ENCODE measurements at places on chromosomes 11 and 22.

- no peak for DNase-seq
These were observed 1945.3 kb upstream of the RAG2 start for GRCh38 chr11:38543311-38543710.

GRCh38 chr11:122248939-122249338 lies 132.9 kb upstream of the BLID start:
- DNase-seq = no peak

DNA sequence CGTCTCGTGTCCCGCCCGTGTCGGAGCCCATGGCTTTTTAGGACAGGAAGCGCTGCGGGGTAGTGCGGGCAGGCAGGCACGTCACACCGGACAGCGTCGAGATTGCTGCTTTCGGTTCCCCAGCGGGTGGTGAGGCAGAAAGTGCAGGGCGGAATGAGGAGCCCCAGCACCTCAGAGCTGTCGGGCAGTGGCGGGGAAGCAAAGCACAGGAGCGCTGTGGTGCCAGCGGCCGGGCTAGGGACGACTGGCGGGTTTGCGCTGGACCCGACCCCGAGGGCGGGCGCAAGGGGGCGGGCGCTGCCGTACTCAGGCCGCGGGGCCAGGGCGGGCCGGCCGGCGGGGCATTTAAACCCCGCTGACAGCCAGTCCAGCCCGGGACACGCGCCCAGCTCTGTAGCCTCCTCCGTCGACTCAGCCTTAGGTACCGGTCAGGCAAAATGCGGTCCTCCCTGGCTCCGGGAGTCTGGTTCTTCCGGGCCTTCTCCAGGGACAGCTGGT lies at the start of gene SLC37A2:
Gene SLC37A2, plus strand, starts transcription at position 375 of the 498 bp plus-strand sequence. Its CDS starts 63 bp downstream, at position 438.
- no peak for DNase-seq

DNA sequence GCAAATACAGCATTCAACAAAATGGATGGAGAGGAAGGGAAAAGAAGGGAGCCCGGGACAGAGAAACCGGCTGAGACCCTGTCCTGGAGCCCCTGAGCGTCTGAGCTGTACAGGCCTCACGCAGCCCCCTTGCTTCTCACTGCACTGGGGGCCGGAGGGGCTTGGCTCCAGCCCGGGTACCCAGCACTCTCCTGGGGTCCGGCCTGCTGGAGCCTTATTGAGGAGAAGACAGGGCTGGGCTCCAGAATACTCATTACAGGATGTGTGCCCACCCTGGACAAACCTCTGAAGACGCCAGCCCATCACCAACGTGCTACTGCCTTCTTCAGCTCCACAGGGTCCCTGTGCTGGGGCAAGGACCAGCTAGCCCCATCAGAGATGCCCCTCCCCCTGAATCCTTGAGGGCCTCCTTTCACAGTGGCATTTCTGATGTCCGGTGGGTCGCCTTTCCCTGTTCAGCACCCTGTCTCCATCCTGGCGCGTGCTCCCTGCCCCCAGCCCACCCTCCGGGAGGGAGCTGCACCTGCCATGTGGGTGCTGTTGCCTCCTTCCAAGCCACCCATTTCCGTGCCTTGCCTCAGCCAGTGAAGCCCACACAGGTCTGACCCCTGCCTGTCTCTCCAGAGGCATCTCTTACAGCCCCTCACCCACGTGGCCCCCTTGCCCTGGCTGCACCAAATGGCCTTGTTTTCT lies 14.6 kb upstream of the SUN2 start:
- DNase-seq = no peak

DNA sequence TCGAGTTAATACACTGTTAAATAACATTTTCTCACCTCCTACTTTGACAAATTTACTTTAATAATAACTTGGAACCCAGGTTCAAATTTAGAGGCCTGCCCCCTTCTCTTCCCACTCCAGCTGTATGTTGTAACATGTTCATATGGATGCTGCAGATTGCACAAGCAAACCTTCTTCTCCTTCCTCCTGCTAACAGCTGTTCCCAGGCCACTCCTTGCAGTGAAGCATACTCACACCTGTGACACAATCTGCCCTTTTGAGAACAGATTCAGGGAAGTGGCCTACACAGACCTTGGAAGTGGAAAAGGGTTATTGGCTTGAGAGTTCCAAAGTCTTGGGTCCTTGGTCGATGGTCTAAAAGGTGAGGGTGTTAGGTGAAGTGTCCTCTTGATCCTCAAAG lies 131.9 kb downstream of the TEAD1 start:
- no peak for DNase-seq

GRCh38 chr11:110376711-110377324 lies 52.9 kb upstream of the FDX1 start:
- DNase-seq = peak; percentile 70

DNA sequence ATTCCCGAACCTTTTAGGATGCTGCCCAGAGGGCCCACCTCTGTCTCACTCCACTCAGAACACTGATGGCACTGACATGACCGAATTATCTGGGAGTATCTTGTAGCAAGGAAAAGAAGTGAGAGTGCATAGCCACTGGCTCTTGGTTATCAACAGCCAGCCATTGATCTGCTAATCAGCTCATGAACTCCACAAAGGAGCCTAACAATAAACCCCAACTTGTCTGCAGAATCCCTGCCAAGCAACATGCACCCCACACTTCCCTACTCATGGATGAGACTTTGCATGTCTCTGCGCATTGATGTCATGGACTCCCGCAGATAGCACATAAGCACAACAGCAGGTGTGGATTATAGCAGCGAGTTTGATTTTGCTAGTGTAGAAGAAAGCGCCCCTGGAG lies 1538.9 kb upstream of the RAG2 start:
- DNase-seq = no peak

GRCh38 chr11:118914987-118915386 lies 10.7 kb downstream of the BCL9L start:
- DNase-seq = no peak

DNA sequence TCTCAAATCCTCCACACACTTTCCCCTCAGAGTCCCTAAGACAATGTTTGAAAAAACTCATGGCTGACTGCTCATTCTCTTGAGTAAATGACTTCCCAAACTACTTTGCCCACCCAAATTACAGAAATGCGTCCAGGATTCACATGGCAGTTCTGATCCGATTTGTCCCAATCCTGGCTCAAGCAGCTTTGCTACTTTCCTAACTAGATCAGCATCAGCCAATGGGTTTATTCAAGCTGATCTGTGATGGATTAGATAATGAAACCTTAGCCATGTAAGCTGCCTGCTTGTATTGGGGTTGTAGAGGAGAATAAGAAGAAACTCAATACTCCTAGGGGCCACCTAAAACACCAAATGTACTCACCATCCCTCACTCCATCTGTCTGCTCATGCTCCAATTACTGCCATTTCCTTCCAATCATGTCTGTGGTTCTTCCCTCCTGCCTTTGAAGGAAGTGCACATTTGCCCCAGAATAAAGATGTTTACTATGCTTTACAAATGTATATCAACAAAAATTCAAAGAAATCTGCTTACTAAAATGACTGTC lies 6.9 kb downstream of the RBFOX2 start:
- no peak for DNase-seq

DNA sequence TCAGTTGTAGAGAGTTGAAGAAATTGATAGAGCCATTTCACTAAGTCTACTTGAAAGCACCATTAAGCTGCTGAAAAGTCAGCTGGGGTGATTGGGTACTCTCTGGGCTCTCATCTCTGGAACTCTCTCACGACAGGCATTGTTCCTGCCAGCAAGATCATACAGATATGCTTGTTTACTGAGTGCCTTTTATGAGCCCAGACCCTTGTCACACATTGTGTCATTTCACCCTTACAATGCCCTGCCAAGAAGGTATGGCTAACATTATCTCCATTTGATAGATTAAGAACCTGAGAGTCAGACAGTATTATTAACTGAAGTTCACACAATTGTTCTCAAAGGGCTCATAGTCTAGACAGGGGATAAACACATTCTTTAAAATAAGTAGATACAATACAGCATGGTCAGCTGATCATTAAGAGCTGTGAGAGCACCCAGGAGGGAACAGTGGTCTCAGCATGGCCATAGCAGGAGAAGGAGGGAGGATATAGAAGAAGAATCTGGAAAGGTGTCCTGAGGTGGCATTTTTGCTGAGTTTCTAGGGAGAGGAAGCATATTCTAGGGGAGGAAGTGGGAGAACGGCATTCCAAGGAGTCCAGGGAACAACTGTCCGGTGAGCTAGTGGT lies 580.5 kb downstream of the INSC start:
- DNase-seq = no peak

DNA sequence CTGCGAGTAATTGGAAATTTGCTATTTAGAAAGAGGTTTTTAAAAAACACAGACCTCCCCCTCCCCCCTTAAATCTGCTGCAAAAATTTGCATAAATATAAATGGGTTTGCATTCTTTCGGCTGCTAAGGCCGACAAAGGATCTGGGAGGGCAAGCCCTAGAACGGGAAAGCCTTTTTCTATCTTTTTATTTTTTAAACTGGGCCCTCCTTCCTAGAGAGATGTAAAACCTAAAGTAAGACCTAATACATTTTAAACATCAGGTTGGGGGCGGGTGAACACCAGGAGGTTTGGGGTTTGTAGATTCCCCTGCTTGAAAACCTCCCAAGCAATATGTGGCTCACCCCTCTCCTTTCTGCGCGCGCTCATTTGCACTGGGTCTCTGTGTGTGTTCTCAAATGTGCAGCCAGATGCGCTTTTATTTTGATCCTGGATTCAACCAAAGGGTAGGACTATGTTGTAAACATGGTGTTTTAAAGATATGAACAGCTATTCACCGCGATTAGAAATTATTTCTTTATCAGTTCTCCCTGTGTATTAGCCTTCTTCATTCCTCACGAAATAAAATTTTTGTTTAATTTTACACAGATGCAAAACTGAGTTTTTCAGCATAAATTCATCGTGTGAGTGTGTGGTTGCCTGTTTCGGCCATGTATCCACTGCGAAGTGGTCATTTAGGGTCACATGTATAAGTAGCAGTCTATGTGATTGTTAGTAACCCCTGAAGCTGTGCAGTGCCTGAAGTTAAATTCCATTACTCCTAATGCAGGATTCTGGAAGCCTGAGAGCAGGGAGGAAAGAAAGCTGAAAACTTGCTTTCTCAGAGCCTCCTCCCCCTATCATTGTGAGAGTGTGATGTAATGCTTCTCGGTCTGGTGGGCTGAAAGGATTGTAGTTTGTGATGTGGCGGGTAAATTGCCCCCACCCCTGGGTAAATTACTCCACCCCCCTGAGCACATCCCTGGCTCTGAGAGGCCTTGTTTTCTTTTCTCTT lies 988 bp downstream of the TNRC6B start:
- peak; percentile 33 for DNase-seq

Data from NCI-H748 treated with DMSO at 0.1 percent for 48 hours (cell line).